Activated CD4-positive, alpha-beta memory T cell treated with anti-CD3 and anti-CD28 coated beads for 36 hours (primary cell): ENCODE measurements at places on chromosomes 1 and 21. TPM values are rescaled to one million over a fixed set of nuclear protein-coding genes. Genes with fewer than 3 reads are reported as not detected.

DNA sequence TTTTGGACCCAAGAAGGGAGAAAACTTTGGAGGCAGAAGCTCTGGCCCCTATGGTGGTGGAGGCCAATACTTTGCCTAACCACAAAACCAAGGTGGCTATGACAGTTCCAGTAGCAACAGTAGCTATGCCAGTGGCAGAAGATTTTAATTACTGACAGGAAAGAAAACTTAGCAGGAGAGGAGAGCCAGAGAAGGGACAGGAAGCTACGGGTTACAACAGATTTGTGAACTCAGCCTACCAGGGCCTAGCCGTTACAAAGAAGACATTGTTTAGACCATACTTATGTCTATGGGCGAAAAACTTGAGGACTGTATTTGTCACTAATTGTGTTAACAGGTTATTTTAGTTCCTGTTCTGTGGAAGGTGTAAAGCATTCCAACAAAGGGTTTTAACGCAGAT, 10.4 kb upstream of the ACOT11 start:
- DNase-seq, result no peak

GRCh38 chr1:179708434-179709195, 34.5 kb upstream of the FAM163A start:
- DNase-seq, result no peak

DNA sequence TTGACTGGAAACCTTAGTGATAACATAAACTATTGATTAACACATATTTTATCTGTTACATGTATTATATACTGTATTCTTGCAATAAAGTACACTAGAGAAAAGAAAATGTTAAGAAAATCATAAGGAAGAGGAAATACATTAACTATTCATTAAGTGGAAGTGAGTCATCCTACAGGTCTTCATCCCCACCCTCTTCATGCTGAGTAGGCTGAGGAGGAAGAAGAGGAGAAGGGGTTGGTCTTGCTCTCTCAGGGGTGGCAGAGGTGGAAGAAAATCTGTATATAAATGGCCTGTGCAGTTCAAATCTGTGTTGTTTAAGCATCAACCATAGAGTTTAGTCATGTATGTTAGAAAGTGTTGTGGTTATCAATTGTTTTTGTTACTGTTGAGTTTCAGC, 66.1 kb upstream of the CHODL start:
- no peak for DNase-seq

DNA sequence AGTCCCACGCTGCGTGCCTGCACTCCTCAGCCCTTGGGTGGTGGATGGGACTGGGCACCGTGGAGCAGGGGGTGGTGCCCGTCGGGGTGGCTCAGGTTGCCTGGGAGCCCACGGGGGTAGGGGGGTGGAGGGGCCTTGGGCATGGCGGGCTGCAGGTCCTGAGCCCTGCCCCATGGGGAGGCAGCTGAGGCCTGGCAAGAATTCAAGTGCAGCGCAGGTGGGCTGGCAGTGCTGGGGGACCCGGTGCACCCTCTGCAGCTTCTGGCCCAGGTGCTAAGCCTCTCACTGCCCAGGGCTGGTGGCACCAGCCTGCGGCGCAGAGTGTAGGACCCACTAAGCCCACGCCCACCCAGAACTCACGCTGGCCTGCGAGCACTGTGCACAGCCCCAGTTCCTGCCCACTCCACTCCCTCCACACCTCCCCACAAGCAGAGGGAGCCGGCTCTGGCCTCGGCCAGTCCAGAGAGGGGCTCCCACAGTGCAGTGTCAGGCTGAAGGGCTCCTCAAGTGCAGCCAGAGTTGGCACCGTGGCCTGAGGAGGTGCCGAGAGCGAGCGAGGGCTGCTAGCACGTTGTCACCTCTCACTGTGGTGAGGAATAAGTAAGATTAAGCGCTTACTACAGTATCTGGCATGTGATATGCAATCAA, 12.8 kb downstream of the TNNI3K start:
- DNase-seq, result no peak

DNA sequence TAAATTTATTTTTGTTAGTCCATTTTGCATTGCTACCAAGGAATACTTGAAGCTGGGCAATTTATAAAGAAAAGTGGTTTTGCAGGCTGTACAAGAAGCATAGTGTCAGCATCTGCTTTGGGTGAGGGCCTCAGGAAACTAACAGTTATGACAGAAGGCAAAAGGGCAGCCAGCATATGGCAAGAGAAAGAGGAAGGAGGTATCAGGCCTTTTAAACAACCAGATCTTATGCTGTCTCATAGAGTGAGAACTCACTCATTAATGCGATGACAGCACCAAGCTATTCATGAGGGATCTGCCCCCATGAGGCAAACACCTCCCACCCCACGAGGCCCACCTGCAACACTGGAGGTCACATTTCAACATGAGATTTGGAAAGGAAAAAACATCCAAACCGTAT, 898.4 kb downstream of the KCNT2 start:
- DNase-seq, result no peak

DNA sequence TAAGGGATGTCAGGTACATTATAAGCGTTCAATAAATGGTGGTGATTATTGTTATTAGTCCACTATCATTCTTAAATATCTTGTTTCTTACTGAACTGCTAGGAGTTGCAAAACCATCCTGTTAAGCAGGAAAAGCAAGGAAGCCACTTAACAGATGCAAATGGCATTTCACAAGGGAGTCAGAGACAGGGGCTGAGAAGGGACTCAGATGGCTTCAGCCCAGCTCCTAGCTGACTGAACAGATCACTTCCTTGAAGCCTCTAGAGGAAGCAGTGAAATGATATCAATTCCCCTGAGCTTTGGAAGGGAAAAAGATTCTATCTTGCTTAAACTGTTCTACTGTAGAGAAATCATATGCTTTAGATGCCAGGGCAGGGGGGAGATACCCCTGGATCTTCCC, 151.5 kb downstream of the ST6GALNAC5 start:
- DNase-seq, result no peak

DNA sequence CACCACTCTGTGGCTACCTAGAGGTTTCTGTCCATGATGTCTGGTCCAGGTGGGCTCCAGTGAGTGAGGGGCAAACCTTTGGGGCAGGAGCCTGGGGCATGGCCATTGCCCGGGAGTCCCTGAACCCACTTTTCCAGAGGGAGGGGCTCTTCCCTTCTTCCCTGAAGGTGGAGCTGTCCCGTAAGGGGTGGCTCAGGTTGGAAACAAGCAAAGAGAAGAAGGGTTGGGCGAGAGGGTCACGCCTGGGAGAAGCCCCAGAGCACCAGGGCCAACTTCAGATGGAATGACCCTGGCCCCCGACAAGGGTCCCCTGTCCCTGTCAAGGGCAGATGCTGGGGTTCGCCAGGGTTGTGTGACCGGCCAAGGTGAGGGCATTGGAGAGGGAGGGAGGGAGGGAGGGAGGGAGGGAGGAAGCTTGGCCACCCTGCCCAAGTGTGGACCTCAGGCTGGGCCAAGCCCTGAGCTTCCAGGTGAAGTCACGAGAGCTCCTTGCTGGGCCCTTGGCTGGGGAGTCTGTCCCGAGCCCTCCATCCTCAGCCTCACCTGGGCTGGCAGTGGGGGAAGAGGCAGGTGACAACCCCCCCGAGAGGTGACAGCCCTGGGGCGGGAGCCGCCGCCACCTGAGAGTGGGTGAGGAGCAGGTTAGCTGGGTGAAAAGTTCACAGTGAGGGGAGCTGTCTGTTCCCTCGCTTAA, 69.6 kb downstream of the DHRS3 start:
- DNase-seq, result no peak

- no peak for DNase-seq
Measured at GRCh38 chr1:43925846-43926245, 7.8 kb upstream of the ARTN start.

DNA sequence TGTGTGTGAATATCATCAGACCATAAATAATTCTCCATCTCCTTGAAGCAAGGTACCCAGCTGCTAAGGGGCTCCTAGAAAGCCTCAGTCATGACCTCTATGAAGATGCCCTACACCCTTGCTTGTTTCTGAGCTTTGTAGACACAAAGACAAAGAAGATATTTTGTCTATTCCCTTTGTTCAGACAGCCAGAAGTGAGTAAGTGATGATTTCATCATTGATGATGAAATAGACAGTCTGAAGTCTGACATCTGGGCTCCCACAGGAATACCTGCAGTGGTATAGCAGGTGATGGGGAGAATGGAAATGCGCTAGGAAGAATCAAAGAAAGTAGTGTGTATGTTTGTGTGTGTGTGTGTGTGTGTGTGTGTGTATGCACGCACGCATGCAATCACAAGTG, 82.2 kb upstream of the DPT start:
- DNase-seq, result no peak

GRCh38 chr1:226603022-226603857, 54.7 kb downstream of the STUM start:
- DNase-seq, result no peak

DNA sequence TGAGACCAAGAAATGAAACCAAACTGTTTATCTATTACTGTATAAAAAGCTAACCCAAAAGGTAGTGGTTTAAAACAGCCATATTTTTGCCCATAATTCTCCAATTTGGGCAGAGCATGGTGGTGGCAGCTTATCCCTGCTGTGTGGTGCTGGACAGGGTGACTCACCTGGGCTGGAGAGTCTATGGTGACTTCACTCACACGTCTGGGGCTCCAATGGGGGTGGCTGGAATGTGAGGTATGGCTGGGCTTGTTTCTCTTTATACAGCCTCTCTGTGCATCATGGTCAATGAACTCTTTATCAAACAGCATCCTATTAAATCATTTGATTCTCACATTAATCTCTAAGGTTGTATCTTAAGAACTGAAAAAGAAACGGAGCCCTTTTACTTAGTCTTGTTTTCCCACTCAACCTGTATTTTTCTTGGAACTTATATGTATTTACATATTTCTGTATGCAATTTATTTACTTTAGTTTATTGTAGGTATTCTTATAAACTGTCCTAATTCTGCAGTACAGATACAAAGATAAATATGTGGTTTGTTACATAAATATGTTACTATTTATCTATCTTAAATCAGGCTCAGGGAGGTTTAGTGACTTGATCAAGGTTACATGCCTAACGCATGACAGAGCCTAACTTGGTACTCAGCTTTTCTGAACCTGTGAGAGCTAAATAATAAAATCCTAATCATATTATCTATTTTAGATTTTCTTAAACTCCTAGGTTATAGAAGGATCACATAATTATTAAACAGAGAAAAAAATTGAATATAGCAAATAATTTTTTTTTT, 37.5 kb upstream of the WLS start:
- DNase-seq, result no peak

- no peak for DNase-seq
Measured at GRCh38 chr1:94285031-94285654, 47.8 kb upstream of the ARHGAP29 start.

- DNase-seq, result no peak
Measured at GRCh38 chr1:103949779-103950178, 200.1 kb downstream of the AMY1C start.

The STIL gene
- total RNA-seq, result 31.3 TPM

The NTNG1 gene
- total RNA-seq, result not detected

The FCGR1A gene
- not detected for total RNA-seq

The ANGPTL1 gene
- not detected for total RNA-seq

The AIM2 gene
- total RNA-seq, result 216 TPM

The PRR9 gene
- not detected for total RNA-seq
